ENCODE measurements at places on chromosomes 6 and 20.

DNA sequence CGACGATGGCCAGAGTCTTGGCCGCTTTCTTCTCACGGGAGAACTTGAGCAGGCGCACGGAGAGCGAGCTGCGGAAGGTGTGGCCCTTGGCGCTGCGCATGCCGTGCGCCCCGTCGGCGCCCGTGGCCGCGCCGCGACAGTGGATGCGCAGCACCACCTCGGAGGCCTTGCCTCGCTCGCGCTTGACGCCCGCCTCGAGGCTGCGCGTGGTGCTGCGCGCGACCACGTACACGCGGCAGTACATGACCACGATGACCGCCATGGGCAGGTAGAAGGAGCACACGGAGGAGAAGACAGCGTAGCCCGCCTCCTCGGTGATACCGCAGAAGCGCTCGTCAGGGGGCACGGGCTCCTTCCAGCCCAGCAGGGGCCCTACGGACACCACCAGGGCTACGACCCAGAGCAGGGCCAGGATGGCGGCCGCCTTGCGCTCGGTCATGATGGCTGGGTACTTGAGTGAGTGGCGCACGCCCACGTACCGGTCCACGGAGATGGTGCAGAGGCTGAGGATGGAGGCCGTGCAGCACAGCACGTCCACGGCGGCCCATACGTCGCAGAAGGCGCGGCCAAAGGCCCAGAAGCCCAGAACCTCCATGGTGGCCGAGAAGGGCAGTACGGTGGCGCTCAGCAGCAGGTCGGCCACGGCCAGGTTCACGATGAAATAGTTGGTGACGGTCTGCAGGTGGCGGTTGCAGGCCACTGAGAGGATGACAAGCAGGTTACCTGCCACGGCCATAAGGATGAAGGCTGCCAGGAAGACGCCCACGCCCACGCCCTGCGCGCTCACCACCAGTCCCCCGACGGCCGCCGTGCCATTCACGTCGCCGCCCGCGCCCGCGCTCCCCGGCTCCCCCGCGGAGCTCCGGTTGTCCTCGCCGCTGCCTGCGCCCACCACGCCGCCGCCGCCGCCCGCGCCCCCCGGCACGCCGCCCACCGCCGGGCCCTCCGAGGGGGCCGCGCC lies 232.8 kb upstream of the RNF24 start:
- DNase-seq = no peak

DNA sequence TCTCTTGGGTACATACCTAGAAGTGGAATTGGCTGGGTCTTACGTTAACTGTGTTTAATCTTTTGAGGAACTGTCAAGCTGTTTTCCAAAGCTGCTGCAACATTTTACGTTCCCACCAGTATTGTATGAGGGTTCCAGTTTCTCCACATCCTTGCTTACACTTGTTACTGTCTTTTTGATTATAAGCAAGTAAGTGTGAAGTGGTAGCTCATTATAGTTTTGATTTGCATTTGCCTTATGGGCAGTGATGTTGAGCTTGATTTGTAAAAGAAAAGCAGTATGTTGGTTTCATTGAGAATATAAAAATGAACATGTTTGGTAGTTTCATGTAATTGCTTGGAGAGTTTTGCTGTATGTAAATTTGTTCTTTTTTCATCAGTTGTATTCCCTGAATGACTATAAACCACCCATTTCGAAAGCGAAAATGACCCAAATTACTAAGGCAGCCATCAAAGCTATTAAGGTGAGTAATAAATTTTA lies 40.4 kb downstream of the SCAF8 start:
- no peak for DNase-seq

DNA sequence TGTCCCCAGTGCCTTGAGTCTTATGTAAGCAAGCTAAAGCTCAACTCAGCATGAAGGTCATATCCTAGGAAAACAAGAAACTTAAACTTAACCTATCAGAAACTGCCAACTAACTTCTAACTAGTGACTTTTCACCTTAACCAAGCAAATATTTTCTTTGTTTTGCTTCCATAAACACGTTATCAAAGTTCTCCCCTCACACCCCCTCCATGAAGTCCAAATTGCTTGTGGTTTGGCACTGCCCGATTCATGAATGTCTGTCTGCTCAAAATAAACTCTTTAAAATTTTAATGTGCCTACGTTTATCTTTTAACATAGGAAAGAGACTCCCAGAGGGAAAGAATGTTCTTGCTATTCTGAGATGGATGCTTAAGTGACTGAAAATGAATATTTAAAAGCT lies 34.9 kb downstream of the GSTA2 start:
- no peak for DNase-seq

DNA sequence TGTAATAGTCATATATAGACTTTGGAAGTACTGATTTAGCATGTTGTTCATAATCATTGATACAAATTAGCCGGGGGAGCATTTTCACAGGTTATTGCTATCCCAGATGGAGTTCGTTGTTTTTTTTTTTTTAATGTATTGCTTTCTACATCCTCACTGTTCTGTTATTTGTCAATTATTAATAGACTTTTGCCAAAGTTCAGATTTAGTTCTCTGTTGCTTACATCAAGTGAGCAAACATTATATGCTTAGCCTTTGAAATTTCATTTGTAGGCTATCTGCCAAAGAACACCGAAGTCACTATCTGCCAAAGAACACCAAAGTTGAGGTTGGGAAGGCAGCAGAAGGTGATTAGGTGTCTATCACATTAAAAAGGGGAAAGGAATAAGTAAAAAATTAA lies at the start of gene HAO1:
HAO1 (minus strand) TSS at position 118 of the 400 bp plus-strand sequence; CDS start at position 82, 36 bp downstream.
- no peak for DNase-seq

DNA sequence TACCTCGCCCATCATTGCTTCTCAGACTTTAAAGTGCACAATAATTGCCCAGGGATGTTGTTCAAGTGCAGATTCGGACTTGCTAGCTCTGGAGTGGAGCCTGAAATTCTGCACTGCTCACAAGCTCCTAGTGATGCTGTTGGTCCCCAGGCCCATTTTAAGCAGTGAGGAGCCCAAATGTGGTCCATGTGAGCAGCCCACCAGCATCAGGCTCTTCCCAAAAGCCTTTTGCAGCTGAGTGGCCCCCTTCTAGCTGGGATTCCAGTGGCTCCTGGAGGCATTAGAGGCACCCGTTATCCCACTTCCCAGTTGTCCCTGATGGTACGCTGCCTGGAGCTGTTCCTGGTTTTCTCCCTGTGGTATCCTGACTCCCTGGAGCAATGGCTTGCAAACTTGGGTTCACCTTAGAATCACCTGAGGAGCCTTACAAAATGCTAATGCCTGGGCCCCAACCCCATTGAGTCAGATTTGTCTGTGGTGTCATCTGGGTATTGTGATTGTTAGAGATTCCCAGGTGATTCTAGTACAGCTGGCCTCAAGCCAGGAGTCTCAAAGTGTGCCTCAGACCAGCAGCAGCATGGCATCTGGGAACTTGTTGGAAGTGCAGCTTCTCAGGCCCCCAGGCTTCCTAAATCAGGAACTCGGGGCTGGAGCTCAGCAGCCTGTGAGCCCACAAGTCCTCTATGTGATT lies 186.9 kb upstream of the SLC24A3 start:
- no peak for DNase-seq

- no peak for DNase-seq
These were observed 288.0 kb upstream of the PLCB4 start for GRCh38 chr20:8780915-8781314.

DNA sequence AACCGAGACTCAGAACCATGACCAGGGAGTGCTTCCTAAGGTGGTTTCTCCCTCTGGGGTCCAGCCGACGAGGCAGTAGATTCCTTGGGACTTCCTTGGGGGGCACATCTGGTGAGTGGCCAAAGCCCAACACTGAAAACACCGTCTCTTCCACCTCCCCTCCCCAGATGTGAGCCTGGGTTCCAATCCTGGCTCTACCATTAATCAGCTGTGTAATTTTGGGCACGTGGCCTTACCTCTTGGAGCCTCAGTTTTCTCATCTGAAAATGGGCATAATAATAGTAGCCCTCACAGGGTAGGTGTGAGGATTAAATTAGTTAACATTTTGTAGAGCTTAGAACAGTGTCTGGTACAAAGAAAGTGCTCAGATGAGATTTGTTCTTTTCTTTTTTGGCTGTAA lies 5.5 kb downstream of the FAM110A start:
- no peak for DNase-seq

DNA sequence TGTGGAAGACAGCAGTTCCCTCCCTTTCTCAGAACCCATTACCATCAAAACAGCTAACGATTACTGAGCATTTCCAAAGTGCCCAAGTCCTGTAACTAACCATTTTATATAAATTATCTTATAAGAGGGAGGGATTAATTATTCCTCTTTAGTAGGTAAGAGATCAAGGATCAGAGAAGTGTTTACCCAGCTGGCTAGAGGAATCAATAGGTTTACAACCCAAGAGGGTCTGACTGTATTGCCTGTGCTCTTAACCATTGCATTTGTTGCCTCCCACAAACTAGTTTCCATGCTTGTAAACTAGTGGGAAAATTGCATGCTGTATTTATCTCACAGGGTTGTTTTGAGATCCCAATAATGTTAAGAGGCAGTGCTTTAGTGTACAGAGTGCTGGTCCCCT lies 3.7 kb upstream of the DBNDD2 start:
- DNase-seq = no peak

DNA sequence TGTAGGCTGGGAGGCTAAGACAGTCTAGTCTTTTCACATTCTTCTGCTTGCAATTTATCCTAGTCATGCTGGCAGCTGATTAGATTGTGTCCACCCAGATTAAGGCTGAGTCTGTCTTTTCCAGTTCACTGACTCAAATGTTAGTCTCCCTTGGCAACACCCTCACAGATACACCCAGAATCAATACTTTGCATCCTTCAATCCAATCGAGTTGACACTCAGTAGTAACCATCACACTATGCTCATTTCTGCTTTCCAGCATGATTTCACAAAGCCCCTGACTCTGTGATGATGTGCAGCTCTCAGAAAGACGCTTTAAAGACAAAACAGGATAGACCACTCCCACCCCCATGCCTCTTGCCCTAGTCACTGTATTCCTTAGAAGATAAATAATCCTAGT lies 693.0 kb downstream of the HTR1B start:
- DNase-seq = no peak

Measured in colonic mucosa (tissue), 4 donors.